ENCODE measurements at places on chromosomes 1 and 21. TPM values are rescaled to one million over a fixed set of nuclear protein-coding genes. Genes with fewer than 3 reads are reported as not detected.

DNA sequence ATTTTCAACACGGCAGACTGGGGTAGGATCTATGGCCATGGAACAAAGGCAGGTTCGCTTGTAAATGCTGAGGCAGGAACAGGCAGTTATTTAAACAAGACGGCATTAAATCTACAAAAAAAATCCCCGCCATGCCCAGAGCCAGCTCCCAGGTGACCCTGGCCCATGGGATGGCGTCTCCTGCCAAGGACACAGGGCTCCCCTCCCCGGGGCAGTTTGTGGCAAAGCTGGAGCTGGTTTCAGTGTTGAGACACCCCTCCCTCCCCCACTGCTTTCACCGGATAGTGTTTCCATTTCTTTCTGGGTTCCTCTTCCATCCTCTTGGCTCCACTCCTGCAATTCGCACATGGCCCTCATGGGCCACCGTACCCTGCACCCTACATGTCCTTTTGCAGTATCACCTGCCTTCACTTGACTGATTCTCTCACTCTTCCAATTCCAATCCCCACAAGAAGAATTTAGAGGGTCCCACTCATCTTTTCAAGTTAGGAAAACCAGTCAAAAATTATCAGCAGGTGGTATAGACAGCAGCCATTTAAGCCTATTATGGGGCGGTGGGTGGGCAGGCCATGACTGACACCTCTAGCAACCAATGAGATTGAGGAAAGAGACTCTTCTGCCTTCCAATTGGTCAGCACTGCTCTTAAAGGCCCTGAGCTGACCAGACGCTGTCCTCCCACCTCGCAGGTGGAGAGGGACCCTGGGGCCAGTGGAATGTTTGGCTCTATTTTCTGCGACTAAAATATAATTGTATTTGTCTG lies 52.0 kb downstream of the OLIG1 start:
- DNase-seq = no peak

DNA sequence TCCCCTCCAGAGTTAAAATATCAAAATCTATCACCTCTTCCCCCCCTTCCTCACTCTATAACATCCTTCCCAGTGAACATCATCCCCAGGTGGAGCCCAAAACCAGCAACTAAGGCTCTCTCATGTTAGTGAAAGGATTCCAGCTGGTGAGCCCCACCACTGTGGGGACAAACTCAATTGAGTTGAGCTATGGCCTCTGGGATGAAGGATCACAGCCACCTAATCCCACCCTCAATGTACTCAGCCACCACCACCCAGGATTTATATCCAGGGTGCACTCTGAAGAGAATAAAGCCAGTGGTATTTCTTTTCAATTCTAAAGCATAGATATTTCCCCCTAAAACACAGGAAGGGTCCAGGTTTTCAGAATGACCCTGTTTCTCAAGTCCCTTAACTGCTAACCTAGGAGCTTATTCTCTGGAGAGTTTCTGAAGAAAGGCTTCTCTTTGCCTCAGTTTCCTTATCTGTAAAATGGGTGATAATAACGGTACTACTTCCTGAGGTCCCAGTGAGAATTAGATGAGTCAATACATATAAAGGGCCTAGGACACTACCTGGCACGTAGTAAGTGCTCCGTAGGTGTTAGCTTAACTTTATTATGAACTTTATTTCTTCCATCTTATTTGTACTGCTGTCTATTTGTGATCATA lies 15.6 kb upstream of the BOLA1 start:
- DNase-seq = no peak

GRCh38 chr1:116504308-116505156 lies 66.3 kb downstream of the CD58 start:
- peak; percentile 81 for DNase-seq

DNA sequence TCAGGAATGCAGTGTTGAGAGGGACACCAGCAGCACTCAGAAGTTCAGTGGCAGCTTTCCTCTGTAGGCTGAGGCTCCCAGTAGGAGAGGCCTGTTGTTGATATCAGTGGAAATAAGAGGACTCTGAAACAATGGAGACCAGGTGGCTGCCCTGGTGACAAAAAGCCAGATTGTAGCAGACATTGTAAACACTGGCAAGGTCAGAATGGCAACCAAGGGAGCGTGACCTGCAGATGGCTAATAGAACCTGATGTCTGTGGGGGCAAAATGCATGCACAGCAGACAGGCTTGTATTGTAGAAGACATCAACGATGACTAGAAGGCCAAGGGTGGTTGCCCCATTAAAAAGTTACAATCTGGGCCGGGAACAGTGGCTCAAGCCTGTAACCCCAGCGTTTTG lies 53.1 kb upstream of the GPR37L1 start:
- DNase-seq = no peak

DNA sequence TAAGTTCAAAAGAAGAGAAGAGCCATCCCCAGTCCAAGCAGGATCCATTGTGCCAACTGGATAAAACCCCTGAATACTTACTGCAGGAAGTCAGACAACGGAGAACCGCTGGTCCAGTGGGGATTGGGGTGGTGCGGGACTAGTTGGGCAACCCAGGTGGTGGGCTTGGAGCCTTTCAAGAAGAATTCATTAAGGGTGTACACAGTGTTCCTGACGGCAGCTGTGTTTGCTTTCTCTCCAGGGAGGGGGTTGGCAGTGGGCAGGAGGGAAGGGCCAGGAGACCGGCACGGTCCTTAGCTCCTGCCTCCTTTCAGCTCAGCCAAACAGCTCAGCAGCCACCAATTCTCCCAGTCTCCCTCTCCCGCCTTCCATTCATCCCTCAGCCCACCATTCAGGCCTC lies 7.1 kb upstream of the CDK18 start:
- DNase-seq = no peak

TFF3 gene
- 0.96 TPM for total RNA-seq

ZNF672 gene
- total RNA-seq = 35.9 TPM
